Fibroblast of skin of back (primary cell): ENCODE measurements at places on chromosomes 5 and 9.

DNA sequence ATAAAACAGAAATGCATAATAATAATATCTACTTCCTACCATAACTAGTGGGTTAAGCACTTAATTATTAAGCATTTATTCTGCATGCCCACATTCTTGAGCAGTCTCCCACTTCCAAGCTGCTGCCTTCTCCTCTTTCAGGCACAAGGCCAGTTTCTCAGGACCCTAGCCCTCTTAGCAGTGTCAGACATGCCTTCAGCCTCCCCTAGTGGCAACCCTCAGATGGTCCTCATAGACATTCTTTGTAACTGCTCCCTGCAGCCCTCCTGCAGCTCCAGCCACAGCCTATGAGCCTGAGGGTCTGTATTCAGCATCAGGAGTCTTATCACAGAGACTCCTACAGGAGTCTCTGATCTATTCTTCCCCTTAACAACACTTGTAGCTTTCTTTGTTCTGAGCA lies 3.9 kb downstream of the IL9 start:
- peak; percentile 4 for DNase-seq

DNA sequence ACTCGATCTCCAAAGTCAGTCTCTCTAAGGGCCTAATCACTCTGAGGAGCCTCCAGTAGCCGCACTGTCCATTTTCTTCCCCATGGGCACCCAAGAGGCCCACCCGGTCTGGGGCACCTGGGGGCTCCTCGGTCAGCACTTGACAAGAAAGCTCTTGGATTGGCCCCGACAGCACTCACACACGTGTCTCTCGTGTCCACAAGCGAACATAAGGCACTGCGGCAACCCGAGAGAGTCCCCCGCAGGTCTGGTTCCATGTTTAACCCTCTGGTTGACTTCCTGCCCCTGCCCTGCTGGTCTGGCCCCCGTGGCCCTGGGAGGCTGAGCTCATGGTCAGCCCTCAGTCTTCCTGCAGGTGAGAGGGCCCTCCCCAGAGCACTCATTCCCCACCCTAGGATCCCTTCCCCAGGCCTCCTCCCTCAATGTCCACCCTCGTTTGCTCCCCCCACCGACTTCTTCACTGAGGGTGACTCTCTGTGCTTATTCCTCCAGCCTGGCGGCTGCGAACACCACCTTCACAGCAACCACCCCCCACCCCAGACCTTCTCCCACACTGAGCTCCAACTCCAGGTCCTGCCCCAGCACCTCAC lies 16.3 kb upstream of the LRRC14B start:
- no peak for DNase-seq

GRCh38 chr5:19771174-19771835 lies 216.7 kb downstream of the CDH18 start:
- DNase-seq: peak; percentile 48

GRCh38 chr5:15285901-15286583 lies 213.9 kb upstream of the FBXL7 start:
- peak; percentile 84 for DNase-seq

DNA sequence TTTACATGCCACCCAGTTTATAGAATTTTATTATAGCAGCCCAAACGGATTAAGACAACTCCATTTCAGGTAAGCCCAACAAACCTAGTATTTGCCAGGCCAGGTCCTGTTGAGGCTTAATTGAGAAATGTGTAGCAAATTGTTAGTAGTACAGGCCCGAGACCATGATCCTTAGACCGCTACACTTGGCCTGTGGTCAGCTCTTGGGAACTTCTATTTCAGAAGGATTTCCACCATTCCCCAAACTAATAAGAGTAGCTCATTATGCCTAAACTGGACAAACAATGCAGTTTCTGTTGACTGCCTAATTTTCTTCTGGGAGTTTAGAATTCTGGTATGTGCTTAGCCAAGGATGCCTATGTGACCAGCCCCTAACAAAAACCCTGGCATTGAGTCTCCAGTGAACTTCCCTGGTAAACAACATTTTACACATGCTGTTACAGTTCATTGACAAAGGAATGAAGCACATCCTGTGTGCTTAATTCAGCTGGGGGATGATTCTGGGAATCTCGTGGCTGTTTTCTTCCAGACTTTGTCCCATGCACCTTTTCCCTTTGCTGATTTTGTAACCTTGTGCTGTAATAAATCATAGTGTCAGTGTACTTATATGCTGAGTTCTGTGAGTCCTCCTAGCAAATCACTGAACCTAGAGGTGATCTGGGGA lies 5.6 kb upstream of the GPX3 start:
- DNase-seq: no peak

DNA sequence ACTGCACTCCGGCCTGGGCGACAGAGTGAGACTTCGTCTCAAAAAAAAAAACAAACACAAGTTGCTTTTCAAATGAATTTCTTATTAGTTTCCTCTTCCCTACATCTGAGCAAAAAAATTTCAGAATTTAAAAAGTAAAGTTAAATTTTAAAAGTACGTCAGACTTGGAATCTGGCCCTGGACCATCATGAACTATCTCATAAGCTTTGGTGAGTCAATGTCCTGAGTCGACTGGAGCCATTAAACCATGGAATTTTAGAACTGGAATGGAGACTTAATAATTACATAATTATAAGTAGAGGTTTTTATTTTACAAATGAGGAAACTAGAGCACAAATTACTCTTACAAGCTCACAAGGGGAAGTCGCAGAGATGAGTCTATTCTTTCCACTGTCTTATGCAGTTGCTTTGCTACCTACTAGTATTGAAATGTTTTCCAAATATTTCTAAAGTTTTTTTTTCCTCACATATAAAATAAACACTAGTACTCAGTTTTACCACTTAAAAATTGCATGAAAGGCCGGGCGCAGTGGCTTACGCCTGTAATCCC lies 98.0 kb upstream of the ZNF608 start:
- no peak for DNase-seq
